ENCODE measurements at places on chromosomes 11 and 22.

DNA sequence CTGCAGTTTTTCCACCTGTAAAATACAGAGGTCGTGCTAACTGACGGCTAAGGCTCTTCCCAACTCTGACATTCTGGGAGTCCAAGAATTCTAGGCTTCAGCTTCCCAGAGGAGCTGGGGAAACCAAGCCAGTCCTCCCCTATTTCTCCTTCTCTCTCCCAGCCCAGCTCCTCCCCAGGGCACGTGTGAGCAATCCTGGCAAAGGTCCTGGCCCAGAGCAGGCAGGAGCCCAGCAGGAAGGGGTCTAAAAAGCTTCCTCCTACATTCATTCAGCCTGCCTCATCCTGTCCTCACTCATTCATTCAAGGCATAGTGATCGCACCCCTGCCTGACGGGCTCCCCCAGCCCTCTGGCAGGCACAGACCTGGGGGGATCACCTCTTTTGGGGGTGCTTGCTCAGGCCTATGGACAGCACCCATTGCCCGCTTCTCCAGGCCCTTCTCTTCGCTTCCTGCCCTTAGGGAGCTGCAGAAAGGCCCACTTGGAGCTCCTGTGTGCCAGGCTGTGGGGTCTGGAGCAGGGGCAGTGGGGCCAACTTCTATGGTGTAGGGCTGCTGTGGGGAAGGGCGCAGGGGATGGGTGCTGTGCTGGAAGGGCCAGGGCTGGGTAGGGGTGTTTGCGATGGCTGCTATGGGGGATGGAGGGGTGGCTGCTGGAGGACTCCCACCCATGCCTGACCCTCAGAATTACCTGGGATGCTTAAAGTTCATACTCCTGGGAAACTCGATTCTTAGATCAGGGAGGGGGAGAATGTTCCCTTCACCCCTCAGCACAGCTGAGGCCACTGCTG is 9.8 kb downstream of the KCNC1 start:
- no peak for DNase-seq

GRCh38 chr11:12411806-12412727 is 34.7 kb downstream of the PARVA start:
- DNase-seq, result peak; percentile 64

DNA sequence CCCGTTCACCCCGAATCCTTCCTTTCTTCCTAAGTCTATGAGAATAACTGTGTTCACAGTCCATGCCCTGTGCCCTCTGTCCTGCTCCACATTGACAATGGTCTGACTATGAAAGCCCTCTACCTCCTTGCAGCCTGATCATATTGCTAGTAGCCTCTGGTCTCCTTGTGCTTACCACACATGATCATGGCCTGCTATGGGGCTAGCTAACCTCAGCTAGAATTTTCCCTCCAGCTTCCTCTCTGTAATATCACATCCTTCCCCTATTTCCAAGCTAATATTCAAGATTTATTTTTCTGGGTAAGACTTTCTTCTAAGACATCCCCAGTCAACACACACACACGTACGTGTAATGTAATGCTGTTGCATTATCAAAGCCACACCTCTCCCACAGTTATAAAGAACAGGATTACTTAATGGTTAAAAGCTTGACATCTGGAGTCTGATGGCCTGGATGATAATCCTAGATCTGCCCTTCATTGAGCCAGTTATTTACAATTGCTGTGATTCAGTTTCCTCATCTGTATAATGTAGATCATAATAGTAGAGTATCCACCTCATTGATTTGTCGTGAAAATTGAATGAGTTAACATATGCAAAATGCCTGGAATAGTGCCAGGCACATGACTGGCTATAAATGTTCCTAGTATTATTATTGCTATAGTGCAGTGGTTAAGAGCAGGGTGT is 214.4 kb upstream of the BLID start:
- no peak for DNase-seq

GRCh38 chr11:280706-281485 is 2.7 kb downstream of the NLRP6 start:
- DNase-seq, result peak; percentile 39

GRCh38 chr11:2930704-2931419 is 1.6 kb upstream of the PHLDA2 start:
- no peak for DNase-seq

GRCh38 chr11:46235777-46236688 is 41.4 kb upstream of the CREB3L1 start:
- no peak for DNase-seq

- DNase-seq, result no peak
Measured at GRCh38 chr11:86896441-86896841, 58.8 kb downstream of the FZD4 start.

DNA sequence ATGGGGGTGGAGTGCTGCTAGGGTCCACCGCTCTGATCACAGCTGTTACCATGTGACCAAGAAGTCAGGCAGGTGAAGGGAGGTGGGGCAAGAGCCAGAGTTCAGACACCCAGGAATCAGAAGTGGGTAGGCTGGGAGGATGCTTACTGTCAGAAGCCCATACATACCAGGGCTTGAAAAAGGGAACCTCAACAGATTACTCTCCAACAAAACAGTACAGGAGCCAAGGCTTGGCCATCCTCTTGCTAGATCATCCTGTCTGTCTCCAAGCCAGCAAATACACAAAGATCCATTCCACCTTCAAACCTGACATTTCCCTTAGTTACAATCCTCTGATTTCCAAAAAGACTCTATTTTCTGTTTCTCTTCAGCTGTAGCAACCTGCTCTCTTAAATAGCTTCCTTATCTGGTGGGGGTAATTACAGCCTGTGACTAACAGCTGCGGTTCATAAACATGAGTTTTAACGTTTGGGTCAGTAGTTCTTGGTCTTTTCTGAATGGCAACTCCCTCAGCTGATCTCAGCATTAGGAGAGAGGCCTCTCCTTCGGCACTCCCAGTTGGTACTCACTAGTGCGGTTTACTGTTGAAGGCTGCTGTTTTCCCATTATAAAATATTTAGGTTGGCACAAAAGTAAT is 31.1 kb upstream of the WT1 start:
- DNase-seq, result peak; percentile 43

GRCh38 chr11:46952553-46952952 is 16.0 kb downstream of the CSTPP1 start:
- DNase-seq, result no peak

DNA sequence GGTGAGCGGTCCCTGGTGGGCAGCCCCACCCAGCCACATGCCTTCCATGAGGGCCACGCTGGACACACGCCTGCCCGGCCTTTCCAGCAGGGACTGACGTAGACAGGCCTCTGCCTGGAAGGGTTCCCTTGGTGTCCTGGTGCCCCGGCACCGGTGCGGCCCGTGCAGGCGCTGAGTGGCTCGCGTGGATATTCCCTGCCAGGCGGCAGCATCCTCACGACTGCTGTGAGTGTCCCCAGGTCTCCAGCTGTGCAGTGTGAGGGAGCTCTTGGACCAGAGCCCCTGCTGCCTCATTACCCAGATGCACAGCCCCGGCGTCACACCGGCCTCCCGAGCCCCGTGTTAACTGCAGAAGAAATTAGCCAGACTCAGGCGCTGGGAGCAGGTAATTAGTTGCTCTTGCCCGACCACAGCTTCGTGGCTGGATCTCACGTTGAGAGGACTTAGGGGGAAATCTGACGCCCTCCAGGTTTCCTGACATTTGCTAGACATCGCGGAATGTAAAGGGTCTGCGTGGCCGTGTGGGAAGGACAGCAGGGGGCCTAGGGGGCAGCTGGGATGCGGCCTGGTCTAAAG is 1196.3 kb downstream of the BRD1 start:
- no peak for DNase-seq

DNA sequence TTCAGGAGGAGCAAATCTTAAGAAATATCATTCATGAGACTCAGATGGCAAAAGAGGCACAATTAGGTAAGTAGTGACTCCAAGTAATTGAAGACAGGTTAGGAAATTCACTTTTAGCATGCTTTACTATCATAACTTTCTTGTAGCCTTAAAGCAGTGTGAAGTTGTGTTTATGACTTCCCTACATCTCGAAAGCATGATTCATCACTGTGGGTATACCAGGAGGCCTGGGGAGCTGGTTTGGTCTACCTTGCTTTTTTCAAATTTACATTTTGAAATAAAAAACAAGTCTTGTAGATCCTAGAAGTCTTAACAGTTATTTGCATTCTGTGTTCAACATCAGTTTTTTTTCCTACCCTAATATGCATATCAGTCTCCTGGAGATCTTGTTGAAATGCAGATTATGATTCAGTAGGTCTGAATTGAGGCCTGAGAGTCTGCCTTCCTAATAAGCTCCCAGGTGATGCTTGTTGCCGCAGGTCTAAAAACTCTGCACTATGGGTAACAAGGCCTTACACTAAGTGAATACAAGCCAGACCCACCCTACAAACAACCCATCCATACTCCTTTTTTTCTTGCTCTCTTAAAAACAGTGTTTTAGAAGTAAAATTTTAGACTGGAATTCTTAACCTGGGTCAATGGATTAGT is 41.4 kb downstream of the TTC17 start:
- no peak for DNase-seq

GRCh38 chr22:49678137-49678841 is 149.4 kb downstream of the BRD1 start:
- DNase-seq, result no peak

GRCh38 chr22:23403152-23403719 is 176.9 kb downstream of the IGLL1 start:
- DNase-seq, result no peak

GRCh38 chr11:67572747-67573419 is 10.7 kb upstream of the GSTP1 start:
- DNase-seq, result peak; percentile 57

- DNase-seq, result no peak
Measured at GRCh38 chr22:32571761-32572160, 97.2 kb downstream of the FBXO7 start.

Measured in KBM-7 (cell line).